Stimulated activated CD4-positive, alpha-beta T cell treated with anti-CD3 and anti-CD28 coated beads, Interleukin-1b, Interleukin-23, amount 100 ng/mL, for 48 hours (primary cell): ENCODE measurements at places on chromosomes 13 and 19.

DNA sequence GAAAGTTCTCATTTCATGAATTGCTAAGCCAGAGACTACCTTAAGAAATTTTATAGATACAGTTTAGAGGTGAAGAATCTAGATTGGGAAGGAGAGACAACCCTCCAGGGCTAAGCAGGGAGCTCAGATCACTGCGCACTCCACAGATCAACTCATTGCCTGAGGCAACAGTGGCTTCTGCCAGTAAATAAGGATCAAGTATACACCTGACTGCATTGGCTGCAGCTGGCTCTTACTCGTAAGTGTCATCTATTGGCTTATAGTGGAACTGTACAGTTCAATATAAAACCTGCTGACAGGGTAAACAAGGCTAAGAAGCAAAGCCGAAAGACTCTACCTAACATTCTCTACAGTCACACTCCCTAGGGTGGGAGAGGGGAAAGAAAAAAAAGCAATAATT, 18.0 kb upstream of the C1QTNF9B start:
- no peak for DNase-seq

DNA sequence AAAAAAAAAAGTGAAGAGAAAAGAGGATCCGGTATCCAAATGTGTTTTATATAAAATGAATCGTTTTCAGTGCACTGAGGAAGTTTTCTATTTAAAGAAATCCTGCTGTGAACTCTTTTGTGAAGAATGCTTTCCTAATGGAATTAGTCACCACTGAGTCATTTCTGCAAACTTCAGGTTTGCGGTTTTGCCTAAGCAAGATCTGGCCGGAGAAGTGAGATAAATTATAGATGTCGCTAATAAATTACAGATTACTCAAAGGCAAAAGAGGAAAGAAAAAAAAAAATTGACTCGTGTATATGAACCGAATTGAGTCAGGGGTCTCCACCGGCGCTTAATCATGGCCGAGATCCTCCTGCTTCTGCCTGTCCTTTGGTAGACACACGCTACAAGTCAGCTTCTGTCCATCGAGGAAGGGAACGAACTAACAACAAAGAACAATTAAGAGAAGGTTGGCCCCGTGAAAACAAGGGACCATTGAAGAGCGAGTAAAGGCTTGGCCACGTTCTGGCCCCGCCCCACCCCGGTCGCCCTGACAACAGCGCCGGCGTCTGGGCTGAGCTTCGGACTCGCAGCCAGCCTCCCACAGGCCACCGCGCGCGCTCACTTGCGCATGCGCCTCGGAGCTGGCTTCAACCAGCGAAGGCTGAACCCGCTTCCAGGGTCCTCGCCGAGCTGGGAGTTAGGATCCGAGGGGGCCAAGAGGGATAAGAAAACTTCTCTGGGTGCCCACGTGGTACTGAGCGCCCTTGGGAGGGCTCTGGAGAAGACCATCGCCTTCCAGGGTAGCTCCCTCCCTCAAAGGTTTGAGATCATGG, 33.0 kb upstream of the MRI1 start:
- peak; percentile 92 for DNase-seq

- DNase-seq: no peak
These were observed 530.6 kb downstream of the FGF9 start for GRCh38 chr13:22201375-22201925.

- peak; percentile 24 for DNase-seq
These were observed 46.5 kb downstream of the UTP14C start for GRCh38 chr13:52070929-52071523.

GRCh38 chr19:45150751-45151281, 10.0 kb downstream of the NKPD1 start:
- DNase-seq: no peak

DNA sequence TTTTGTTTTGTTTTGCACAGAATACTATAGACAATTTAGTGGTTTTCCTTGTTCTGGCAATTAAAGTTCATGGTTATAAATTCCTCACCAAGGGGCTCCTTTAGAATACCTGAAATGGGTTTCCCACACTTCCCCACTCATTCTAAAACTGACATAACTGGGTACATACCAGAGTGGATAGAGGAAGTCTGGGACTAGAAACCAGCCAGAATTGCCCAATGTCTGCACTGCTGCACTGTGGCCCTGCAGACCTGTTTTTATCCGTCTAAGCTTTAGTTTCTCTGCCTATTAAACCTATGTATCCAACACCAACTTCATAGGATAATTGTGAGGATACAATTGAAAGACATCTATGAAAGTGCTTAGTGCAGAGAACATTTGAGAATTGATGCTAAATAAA, 498.6 kb downstream of the KCTD12 start:
- DNase-seq: no peak

DNA sequence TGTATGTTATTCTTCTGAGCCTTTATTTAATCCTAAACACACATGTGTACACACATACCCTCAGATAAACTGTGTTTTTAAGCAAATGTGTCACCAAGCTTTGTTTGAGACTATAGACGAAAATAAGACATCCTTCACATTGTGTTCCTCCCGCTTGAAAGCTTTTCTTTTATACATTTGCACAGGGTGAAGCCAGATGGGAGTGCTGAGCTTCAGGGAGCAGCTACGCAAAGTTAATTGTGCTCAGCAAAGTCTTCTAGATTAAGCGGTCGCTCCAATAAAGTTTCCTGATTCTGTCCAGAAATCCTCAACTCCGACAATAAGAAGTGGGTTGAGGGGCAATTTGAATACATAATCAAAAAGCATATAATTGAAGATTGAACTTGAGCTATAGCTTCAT, 117.2 kb upstream of the ARGLU1 start:
- no peak for DNase-seq

DNA sequence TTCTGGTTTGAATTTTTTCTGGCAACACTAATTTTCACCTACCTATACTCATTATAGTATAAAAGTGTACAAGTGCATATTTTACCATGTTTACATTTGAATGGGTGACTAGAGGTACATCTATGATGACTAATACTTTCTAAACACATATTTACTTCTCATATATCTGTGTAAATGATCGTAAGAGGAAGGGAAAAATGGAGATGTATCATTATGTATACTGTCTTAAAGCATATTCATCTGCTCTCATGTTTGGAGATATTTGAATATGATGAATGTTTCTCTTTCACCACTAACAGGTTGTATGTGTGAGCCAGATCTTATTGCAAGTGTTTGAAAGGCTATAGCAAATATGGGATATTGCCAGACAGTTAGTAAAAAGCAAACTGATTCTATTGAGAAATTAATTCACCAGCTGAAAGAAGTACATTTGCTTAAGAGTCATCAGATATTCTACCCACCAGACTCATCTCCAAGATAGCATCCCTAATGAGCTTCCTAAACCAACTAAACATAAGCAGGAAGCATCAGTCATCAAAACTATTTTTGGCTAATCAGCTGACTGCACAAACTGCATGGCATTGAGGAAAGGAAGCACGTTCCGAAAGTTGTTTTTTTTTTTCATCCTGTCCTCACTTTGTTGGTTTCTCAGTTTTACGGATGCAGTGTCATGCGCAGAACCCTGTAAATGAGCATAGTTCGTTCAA, 738.2 kb downstream of the GPC5 start:
- no peak for DNase-seq

- DNase-seq: no peak
These were observed 47.4 kb upstream of the CCNE1 start for GRCh38 chr19:29764361-29764760.

- no peak for DNase-seq
These were observed 6.1 kb downstream of the NXNL1 start for GRCh38 chr19:17454576-17455071.

DNA sequence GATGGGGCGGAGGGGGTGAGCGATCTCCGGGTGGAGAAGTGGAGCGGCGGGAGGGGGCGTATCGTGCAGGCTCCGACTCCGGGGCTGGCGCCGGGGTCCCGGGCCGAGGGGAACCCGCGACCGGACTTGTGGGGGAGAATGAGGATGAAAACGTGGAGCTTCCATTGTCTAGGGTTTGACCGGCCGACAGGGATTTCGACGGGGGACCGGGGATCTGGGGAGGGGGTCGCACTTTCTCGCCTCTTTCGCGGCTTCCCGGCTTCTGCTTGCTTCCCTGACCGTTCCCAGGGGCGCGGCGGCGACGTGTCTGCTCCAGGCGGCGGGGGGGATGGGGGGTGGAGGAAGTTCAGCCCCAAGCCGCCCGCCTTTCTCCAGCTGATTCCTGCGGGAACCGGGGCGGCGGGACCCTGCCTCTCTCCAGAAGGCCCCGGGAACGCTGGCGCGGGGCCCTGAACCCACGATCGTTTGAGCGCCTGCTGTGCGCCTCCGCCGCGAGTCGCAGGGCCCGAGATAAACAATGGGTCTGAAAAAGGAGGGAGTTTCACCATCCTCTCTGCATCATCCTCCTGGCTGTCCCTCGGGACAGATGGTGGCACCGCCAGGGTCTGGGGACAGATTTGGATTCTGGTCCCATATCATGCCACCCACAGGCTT, 790 bp downstream of the TPM4 start:
- no peak for DNase-seq

- peak; percentile 13 for DNase-seq
These were observed 133.2 kb downstream of the FRY start for GRCh38 chr13:32164622-32165268.

DNA sequence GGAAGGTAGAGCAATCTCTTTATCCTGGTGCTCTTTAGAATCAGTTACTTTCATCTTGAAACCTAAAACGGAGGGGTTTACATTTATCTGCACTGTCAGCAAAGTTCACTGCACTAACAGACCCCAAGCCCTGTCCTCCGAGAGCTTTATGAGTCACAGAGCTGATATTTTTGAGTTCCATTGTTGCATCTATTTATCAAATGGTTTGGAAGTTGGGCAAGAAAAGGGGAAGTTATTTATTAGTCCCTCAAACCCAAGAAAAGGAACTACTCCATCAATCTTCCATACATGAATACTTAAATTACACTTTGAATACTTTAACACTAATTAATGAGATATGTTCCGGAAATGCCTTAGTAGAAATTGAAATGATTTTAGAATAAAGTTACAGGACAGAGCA, 55.5 kb downstream of the EDNRB start:
- no peak for DNase-seq

DNA sequence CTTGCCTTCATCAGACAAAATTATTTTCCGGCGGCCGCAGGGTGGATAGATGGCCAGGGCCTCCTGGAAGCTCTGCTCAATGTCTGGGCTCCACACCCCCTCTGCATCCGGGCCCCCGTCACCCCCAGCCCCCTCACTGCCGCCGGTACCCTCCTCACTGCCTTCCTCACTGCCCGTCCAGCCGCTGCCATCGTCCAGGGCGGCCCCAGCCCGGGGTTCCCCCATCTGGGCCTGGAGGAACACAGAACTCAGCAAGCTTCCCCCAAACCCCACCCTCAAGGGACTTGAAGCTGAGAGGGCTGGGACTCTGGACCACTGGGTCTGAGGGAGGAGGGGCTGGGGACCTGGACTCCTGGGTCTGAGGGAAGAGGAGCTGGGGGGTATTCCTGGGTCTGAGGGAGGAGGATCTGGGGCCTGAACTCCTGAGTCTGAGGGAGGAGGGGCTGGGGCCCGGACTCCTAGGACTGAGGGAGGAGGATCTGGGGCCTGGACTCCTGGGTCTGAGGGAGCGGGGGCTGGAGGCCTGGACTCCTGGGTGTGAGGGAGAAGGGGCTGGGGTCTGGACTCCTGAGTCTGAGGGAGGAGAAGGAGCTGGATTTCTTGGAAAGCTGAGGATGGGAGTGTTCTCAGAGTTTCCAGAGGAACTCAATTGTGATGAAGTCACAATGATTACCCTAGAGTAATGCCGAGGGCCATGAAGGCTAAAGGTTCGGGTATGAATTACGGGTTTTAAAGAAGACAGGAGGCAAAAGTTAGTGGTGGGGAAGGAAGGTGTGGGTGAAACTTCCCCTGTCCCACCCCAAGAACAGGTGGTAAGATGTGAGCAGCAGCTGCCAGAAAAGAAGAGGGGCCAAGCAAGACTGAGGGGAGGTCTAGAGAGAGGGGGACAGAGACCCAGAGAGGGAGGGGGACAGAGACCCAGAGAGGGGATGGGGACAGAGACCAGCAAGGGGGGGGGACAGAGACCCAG, 2.1 kb downstream of the TEAD2 start:
- no peak for DNase-seq

- DNase-seq: no peak
These were observed 448.9 kb downstream of the PCDH9 start for GRCh38 chr13:66781241-66781640.

GRCh38 chr13:37899753-37900152, 30.2 kb upstream of the TRPC4 start:
- DNase-seq: no peak

DNA sequence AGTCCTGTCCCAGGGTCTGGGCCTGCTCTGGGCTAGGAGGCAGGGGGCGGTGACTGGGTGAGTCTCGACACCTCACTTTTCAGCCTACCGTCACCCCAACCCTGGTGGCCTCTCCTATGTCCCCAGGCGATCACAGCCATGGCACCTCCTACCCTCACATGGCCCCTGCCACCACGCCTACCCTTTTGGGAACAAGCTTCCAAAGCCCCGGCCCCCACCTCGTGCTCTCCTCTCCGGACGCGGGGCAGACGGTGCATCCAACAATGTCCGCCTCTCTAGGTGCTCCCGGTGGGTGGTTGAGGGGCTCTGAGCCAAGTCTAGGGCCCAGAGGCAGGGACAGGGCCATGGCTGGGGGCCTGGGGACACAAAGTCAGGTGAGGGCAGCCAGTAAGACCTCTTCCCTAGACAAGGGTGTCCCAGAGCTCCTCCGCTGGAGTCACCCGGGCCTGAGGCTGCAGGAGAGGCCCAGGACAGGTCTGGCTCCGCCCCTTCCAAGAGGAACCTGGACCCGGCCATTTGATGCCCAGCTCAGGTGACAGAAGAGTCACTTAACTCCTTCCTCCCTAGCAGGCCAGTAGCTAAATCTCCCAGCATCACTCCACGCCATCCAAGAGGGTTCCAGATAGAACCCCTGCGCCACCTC, at the start of gene SYNE4:
TSS of gene SYNE4 (minus strand) at position 478 of the 643 bp plus-strand sequence. CDS start at position 346, 132 bp downstream.
- DNase-seq: no peak

GRCh38 chr13:31980830-31981229, 50.7 kb upstream of the FRY start:
- no peak for DNase-seq

DNA sequence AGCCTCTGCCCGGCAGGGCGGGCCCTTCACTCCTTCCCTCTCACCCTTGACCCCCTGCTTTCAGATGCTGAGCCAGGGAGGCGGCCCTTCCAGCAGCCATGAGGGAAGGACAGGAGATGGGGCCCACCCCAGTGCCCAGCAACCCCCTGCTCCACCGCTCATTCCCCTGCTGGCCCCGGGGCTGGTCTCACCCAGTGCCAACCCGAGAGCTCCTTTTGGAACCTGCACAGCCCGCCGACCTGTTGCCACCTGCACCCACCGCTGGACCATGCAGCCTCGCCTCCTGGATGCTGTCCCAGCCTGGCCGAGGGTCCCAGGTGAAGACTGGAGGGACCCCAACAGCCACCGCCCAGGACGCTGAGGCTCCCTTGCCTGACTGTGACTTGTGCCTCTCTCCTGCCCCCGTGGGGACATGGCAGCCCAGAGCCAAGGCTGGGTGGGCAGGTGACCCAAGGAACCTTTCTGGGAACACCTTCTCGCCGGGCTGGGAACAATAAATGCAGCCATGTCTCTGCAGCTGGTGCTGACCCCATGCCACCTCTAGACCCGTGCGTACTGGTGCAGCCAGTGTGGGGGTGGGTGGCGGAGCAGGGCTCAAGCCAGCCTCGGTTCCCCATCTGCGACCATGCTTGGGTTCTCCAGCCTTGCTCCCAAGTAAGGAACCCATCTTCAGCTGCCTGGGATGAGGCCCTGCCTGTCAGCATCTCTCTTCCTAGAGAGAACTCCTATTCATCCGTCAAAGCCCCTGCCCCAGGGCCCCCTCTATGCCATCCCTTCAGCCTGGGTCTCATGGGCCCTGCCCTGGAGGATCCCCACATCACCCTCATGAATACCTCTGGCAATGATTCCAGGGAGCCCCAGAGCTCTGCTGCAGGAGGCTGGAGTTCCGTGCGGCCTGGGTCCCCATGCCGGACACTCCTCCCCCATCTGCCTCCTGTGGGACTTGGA, 3.7 kb downstream of the FAM174C start:
- no peak for DNase-seq

GRCh38 chr19:31312009-31312676, 37.1 kb downstream of the TSHZ3 start:
- peak; percentile 66 for DNase-seq
